ENCODE measurements at places on chromosomes 11 and 22.

DNA sequence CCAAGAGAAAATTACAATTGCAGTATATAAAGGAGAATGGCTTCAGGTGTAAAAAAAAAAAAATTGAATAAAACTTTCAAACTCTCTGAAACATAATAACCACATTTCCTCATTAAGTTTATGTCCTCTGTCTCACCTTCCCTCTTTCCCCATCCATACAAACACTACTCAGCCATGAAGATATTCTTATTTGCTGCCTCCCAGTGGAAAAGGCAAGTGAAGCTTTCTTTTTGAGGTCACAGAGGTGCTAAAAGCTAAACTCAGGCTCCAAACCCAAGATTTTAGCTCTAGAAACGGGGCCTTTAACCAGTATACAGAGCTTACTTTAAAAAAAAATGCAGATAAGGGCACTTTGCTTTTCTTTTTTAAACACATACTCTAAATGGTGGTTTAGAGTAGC, 1568.5 kb downstream of the FAM181B start:
- no peak for DNase-seq

GRCh38 chr11:110777775-110778174, 65.5 kb upstream of the ARHGAP20 start:
- DNase-seq, result no peak

DNA sequence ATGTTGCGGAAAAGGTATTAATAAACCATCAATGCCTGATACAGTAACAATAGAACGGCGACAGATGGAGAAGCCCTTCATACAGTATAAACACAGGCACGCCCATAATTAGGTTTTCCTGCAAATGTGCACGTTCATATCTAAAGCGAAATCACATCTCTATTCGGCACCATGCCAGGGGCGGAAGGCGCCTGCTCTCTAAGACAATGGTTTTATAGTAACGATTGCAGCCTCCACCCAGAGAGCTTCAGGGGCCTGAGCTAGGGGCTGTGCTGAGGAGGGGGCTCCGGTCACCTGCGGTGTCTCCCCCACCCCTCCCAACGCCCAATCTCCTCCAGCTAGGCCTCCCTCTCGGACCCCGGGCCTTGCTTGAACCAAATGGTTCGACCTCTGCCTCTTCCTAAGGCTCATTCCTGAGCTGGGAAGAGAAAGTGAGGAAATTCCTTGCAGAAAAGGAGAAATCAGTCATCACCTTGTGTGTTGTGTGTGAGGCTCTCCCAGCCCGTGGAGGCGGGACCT, 9.6 kb downstream of the KRTAP5-5 start:
- no peak for DNase-seq

DNA sequence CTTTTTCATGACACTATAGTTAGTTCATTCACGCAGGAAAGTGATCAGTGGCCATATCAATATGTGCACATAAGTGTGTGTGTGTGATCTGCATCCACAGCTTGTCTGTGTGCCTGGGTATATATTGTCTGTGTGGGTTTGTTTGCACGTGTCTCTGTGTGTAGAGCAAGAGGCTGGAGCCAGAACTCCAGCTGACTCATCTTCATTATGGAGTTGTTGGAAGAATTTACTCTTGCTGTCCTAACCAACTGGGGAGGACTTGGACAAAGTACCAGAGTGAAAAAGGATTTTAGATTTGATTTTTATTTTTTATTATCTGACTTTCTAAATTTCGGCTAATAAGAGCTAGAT, 63.9 kb downstream of the TP53I11 start:
- no peak for DNase-seq

DNA sequence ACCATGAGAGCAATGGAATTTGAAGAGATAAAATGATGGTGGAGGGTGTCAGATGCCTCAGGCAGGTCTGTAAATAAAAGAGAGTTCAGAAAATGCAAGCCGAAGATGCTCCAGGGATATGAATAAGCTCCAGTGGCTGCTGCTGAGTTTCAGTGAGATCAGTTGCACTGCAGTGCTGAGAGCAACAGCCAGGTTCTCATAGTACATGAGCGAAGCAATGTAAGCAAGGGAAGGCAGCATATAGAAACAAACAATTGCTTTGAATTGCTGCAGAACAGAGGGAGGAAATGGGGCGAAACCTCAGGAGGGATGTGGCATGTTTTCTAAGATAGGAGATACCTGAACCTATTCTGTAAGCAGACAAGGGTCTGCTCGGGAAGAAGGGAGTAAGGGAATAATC, 369.5 kb downstream of the AASDHPPT start:
- no peak for DNase-seq

DNA sequence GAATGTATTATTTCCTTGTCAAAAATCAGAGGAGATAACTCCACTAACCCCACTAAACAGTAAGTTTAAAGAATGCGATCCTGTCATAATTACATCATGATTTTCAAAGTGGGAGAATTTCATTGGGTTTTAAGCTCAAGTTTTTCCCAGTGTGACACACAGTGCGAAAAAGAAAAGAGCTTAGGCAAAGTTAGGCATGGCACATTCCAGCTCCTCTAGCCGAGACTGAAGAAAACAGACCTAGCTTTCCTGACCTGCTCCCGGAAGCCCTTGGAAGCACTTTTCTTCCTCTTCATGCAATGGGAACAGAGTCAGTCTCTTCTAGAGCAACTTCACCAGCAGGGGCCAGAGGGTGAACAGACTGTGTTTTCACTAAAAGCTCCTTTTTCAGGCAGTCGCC, 76.6 kb upstream of the AKIP1 start:
- no peak for DNase-seq

DNA sequence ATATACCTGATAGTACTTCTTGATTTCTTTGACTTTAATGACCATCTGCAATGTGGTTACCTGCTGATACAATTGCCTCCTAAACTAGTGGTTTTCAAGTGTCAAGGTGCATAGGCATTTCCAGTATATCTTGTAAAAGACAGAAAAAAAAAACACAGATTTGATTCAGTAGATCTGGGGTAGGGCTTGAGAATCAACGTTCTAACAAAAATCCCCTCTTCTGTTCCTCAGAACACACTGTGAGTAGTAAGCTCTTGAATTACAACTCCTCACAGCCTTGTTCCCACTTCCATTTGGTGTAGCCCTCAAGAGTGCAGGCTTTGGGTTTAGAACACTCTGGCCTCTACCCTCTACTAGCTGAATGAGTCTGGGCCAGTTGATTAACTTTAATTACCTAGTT, 78.0 kb upstream of the CTSC start:
- no peak for DNase-seq

DNA sequence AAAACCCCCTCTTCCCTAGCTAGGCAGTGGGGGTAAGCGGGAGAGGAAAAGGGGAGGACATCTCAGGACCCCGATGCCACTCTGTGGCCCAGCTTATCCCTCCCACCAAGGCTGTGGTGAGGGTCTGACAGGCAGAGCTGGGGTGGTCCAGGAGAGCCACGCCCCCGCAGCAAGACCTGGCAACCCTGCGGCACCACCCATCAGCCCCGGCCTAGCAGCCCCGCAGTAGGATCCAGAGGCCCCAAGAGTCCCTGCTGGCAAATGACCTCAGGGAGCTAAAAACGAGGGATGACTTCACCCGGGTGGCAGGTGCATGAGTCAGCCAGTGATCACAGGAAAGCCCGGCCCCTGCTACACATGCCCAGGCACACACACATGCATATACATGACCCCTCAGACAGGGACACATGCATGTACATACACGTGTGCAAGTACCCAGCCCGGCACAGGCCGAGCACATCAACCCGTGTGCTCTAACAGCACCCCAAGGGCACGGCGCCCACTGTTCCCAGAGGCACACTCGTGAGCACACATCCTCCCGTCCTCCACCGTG, 32.3 kb downstream of the ARVCF start:
- no peak for DNase-seq

- DNase-seq, result no peak
These were observed 17.5 kb upstream of the TXNRD2 start for GRCh38 chr22:19959043-19959586.

DNA sequence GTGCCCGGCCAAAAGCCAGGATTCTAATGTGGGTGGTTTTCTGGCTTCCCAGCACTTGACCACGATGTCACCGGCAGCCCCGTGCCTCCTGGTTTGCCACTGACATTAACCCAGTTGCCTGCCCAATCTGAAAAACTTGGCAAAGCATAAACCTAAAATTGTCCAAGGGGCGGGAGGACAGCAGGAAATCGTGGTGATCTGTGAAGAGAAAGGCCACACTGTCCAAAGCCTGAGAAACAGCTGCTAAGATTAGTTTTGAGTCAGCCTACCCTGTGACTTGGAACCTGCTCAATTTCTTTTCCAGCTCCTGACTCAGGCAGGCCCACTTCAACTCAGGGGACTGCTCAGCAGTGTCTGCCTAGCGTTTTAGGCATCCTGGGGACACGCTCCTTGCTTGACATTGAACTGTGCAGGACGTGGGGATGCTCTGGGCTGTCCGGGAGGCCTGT, 8.2 kb upstream of the F2 start:
- DNase-seq, result no peak

GRCh38 chr22:49446759-49447710, 380.6 kb downstream of the BRD1 start:
- peak; percentile 12 for DNase-seq
